ENCODE measurements at places on chromosomes 16 and 17.

DNA sequence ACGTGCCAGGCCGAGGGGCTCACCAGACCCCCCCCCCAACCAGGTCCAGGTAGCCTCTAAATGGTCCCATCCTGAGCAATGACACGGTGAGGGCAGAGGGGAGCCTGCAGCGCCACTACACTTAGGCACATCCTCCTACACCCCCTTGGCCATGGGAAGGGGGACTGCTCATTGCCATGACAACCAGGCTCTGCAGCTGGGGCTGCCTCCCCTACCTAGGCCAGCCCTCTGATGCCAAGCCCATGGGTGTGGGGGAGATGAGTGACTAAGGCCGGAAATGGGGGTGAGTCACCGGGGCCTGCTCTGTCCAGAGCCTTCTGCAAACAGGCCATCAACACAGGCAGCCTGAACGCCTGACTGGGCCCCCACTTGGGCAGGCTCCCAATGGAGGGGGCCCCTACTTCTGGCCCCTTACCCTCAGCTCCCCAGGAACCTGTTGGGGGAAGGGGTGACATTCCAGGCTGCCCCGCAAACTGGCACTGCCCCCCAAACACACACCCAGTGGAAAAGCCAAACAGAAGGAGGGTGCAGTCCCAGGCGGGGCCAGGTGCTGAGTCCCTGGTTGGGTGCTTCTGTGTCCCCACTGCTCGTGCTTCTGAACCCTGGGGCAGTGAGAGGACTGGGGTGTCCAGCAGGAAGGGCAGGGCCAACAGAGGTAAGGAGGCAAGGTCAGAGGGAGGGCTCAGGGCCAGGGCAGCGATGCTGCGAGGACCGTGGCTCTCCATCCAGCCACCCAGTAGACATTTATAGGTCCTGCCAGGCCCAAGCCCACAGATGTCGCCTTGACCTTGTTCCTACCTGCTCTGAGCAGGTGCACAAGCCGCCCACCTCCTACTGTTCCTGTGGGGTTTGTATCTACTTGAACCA is 8.2 kb downstream of the PLCD3 start:
- DNase-seq, result no peak

- DNase-seq, result no peak
Measured at GRCh38 chr17:61764846-61765245, 98.5 kb downstream of the BRIP1 start.

DNA sequence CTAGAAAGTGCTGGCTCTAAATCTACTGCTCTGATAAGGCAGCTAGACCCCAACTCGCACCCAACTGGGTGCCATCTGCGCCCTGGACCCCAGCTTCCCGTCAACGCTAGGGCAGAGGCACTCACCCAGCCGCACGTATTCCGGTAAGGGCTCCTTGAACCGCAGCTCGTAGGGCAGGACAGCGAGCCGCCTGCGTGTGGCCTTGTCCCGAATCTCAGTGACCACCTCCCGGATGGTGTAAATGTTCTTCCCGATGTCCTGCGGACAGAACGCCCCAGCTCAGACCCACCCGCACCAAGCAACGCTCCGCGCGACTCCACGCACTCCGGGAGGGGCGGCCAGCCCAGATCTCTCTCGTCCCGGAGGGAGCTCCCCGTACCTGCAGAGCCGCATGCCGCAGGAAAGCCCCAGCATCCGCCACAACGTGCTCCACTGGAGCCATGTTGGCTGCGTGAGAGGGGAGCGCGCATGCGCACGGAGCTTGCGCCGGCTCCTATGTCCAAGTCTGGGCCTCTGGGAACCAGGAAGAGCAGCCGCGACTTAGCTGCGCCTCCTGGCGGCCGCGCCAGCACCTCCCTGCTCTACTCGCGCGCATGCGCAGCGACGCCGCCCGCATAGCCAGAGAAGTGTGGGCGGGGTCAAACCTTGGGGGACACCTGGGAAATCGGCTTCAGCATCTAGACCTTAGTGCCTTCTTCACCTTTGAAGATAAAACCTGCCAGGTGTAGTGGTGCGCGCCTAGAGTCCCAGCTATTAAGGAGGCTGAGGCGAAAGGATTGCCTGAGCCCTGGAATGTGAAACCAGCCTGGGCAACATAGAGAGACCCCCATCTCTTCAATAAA is at the start of gene NOB1:
Gene NOB1, minus strand, starts transcription at position 458 of the 842 bp plus-strand sequence. Its CDS starts 16 bp downstream, at position 442.
- peak; percentile 98 for DNase-seq

GRCh38 chr16:11841026-11841425 is 10.3 kb downstream of the RSL1D1 start:
- DNase-seq, result no peak

DNA sequence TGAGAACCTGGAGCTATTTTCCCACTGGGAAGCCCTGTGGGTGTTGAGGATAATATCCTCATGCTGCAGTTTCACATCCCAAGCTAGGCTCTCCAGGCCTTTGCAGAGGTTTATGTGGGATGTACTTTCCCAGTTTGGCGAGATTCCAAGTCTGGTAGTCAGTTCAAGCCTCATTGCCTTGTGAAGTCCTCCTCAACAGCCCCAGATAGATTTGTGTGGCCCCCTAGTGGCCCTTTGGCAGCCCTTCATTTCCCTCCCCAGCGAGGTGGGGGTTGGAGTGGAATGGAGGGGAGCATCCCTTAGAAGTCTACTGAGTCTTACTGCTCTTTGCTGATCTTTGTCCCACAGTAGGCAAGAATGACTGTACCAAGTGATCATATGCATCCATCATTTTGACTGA is 137.9 kb downstream of the CDH11 start:
- no peak for DNase-seq

- no peak for DNase-seq
Measured at GRCh38 chr17:15250135-15250860, 14.8 kb downstream of the PMP22 start.

DNA sequence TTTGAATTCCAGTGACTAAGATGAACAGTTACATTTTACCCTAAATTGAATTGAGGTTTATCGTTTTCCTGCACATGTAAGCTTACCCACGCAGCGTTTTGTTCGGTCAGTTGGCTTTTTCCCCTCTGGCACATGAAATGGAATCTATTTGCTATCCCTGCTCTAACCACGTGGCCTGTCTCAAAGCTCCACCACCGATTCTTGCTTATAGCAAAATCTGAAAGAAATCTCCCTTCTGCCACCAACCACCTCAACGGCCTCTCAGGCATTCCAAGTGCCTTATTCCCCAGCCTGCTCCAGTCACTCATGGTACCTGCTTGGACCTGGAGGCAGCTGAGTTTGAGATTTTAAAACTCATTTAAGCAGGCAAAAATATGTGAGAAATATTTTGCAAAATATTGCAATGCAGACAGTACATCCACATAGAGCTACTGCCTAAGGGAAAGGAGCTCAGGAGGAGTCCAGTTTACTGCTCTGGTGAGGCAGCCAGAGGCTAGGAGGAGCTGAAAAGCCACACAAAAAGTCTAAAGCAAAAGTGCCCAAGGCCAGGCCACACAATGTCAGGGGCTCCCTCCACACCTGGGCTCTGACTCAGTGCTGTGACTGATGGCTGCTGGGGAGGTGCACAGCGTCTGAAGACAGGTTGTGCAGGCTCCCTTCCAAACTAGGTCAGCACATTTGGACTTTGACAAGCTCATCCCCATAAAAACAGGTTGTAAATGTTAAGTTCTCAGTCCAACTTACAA is 26.4 kb downstream of the ARHGAP17 start:
- no peak for DNase-seq

- DNase-seq, result no peak
Measured at GRCh38 chr17:77999413-78000173, 41.1 kb downstream of the TNRC6C start.

GRCh38 chr17:34613064-34614019 is 34.0 kb downstream of the TMEM132E start:
- DNase-seq, result no peak

DNA sequence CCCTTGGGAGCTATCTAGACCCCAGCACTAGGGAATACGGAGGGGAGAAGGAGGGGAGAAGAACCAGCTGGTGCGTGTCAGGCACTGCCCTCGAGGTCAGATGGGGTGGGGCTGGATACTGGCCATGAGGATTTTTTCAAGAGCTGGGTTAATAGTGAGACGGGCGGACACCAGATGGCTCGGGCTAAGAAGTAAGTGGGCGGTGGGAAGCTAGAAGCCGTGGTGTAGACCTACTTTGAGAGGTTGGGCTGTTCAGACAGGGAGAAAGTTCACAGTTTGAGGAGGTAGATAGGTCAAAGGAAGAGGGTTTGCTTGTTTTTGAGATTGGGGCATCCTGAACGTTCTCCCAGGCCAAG is 303.8 kb downstream of the SEC14L1 start:
- DNase-seq, result no peak

GRCh38 chr17:7929158-7930023 is at the start of gene KCNAB3:
TSS of gene KCNAB3 (minus strand) at chr17:7929856. CDS start at chr17:7929435, 421 bp downstream.
- peak; percentile 68 for DNase-seq

DNA sequence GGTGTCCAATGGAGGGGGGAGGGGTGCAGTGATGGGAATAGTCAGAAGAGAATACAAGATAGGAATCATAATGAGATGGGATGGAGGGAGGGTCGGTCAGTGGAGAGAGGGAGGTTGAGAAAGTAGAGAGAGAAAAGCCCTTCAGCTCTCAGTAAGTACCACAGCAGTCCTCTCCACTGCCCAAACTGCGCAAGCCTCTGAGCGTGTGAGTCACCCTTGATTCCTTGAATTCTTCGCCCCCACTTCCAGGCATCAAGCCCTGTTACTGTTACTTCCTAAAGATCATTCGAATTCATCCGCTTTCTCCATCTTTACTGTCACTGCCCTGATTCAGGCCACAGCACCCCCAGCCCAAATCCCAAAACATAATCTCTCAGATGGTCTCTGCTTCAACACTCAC is 2.5 kb downstream of the GUCY2D start:
- no peak for DNase-seq

- DNase-seq, result no peak
Measured at GRCh38 chr16:50388496-50388895, 19.7 kb upstream of the BRD7 start.

GRCh38 chr16:89373355-89374110 is 116.8 kb downstream of the ANKRD11 start:
- no peak for DNase-seq

- no peak for DNase-seq
Measured at GRCh38 chr16:55264949-55265348, 59.1 kb upstream of the IRX6 start.

GRCh38 chr16:21638573-21638975 is 13.8 kb downstream of the IGSF6 start:
- peak; percentile 38 for DNase-seq

DNA sequence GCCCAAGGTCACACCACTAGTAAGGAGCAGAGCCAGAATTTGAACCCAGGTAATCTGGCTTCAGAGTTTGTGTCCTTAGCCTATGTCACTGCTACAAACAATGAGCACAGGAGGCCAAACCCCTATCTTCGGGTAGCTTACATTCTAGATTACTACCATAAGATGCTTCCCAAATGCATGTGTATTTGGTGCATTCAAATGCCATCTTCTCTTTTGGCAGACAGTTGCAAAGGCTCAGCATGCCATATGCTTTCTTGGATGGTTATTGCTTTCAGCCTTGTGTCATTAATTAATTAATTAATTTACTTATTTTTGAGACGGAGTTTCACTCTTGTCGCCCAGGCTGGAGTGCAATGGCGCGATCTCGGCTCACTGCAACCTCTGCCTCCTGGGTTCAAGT is 80.7 kb downstream of the DNAH3 start:
- no peak for DNase-seq

DNA sequence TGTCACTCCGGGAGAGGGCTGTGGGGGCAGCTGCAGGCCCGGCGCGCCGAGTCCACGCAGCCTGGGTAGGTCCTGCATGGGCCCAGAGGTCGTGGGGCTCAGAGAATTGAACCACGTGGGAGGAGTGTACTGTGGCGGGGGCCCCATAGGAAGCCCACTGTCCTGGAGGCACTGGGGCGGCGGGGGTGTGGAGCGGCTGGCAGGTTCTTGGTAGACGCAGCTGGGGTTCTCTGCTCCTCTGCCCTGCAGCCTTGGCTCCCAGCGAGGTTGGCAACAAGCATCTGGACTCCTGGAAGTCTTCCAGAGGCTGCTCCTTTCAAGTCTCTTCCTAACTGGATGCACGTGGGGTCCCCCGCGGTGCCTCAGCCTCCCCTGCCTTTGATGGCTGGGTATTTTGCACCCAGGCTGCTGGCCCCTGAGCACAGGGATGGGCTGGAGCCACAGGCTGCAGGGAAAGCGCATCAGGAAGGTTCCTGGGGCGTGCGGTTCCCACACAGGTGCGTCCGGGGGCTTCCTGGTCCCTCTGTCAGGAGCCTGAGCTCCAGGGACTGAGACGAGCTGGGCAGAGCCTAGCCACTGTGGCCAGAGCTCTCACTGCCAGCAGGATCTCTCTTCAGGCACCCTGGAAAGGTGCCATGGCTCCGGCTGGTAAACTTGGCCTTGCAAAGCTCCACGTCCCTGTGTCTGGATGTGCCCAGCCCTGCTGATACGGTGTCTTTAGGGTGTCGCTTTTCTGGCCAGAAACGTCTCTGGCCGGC is 9.3 kb downstream of the KCTD5 start:
- DNase-seq, result no peak

DNA sequence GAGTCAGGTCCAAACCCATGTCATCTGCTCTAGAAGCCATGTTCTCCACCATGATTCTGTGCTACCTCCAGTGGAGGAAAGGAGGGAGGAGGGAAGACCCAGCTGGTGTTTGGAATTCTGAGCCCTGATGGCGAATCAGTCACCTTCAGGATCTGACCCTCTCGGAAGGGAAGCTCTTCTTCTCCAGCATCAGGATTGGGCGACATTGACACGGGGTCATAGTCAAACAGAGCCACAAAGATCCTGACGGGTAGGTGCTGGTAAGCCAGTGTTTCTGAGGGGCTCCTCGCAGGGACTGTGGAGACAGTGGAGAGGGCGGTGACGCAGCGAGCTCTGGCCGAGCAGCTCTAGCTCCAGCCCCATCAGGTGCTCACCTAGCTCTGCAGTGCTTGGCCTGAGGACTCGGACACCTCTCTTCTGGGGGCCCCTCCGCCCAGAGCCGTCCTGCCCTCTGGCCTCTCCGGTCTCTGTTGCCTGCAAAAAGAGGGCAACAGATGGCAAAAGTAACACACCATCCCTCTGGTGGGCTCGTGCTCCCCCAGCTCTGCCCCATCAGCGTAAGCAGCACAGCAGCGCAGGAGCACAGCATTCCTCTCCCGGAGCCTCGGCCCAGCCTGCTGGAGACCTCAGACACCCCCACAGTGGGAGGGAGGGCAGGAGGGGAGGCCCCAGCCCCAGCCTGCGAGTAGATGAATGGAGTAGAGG is 21.0 kb downstream of the TSPOAP1 start:
- DNase-seq, result no peak

GRCh38 chr17:42163113-42163512 is 8.3 kb upstream of the RAB5C start:
- DNase-seq, result peak; percentile 28

DNA sequence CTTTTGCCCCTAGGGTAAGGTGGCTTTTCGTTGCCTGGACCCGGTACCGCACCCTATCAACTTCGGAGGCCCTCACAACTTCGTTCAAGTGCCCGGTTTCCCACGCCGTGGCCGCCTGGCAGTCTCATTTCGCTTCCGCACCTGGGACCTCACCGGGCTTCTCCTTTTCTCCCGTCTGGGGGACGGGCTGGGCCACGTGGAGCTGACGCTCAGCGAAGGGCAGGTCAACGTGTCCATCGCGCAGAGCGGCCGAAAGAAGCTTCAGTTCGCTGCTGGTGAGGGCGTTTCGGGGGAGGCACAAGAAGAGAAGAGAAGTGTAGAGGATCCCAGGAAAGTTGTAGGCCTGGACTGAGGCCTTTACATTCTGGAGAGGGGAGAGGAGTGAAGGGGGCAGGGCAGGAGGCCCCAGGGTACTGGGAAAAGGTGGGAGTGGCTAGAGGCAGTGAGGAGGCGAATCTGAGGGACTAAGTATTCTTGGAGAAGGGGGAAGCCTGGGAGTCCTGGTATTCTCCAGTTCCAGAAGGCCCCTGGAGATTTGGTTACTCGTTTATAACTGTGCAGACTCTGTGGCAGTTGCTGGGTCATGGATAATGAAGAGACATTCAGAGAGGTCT is 5.5 kb downstream of the CNTNAP1 start:
- no peak for DNase-seq

- peak; percentile 60 for DNase-seq
Measured at GRCh38 chr16:67530013-67530939, 1.6 kb downstream of the RIPOR1 start.
